Ureter (tissue), 1 donor: ENCODE measurements at places on chromosomes 5 and 9. TPM values are rescaled to one million over a fixed set of nuclear protein-coding genes. Genes with fewer than 3 reads are reported as not detected.

- DNase-seq, result no peak
Observed at GRCh38 chr9:124354346-124355038, 60.8 kb downstream of the PSMB7 start.

DNA sequence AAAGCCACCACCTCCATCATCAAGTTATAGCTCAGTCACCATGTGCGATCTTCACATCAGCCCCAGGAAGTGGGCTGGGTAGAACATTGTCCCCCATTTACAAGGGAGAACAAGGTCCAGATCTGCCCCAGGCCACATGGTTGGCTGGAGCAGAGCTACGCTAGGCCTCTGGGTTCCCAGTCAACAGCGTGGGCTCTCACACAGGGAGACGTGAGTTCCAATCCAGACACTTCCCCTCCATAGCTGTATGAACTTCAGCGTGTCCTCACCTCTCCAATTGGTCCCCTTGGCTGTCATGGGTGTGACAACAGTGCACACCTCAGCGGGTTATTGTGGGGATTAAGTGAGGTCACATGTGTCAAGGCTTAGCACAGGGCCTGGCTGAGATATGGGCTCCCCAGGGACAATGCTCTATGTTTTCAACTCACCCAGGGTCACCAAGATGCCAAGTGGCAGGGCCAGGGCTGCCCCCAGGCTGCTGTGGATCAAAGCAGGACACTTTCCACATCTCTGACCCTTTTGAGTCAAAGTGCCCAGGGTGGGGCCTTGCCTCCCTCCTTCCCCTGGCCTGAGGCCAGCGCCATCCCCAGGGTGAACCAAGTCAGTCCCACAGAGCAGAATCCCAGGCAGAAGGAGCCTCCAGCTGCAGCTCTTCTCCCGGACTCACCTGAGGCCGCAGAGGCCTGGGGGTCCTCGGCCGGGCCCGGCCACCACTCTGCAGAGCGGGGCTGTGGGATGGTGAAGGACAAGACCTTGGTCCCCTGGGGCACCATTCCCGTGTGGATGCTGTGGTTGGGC, 19.8 kb downstream of the AKNA start:
- DNase-seq, result no peak

GRCh38 chr9:26656003-26656870, 236.4 kb downstream of the CAAP1 start:
- no peak for DNase-seq

DNA sequence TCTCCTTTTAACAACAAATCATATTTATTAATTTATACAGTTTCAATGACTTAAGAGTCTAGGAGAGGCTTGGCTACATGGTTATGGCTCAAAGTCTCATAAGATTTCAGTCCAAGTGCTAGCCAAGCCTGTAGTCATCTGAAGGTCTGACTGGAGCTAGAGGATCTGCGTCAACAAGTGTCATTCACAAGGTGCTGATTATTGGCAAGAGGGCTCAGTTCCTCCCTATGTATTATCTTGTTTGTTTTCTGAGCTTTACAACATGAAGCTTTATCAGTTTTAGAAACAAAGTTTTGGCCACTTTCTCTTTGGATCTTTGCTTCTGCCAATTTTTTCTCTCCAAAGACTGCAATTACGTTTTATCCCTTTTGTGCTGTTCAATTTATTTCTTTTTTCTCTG, 94.7 kb downstream of the RICTOR start:
- DNase-seq, result no peak

- DNase-seq, result no peak
Observed at GRCh38 chr9:123441769-123442168, 85.8 kb downstream of the CRB2 start.

DNA sequence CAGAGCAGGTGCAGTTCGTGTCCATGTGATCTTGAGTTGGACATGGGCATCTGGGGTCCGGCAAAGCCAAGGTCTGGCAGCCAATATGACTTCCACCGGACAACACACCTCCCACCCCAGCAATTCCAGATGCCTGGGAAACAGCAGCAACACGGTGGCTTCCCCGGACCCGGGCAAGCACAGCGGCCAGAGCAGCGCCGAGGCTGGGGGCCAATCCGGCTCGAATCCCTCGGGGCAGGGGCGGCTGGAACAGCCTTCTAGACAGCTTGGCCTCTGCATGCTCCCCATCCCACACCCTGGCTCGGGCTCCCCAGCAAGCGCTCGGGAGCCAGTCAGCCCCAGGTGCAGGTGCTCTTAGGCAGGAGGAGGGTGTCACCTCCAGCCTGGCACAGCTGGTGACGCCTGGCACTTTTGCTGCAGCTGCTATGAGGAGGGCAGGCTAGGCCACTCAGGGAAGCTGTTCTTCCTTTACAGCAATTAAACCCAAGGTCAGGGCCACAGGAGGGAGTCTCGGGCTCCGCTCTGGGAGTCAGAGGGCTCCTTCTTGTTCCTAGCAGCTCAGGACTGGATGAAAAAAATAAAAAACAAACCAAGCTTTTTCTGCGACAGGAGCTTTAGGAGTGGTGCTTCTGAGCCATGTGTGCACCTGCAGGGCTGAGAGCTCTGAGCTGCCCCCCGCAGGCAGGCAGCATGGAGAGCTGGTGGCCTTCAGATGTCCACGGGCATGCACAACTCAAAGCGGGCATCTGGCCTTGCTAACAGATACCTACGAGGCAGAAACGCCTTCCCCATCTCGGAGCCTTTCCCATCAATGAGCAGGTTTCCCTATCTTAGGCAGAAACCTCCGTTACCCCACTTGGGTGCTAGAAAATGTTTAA, 28.2 kb downstream of the DBH start:
- no peak for DNase-seq

GRCh38 chr5:99600952-99601351, 672.1 kb upstream of the CHD1 start:
- no peak for DNase-seq

GRCh38 chr5:14687023-14687665, 22.6 kb downstream of the OTULIN start:
- no peak for DNase-seq

DNA sequence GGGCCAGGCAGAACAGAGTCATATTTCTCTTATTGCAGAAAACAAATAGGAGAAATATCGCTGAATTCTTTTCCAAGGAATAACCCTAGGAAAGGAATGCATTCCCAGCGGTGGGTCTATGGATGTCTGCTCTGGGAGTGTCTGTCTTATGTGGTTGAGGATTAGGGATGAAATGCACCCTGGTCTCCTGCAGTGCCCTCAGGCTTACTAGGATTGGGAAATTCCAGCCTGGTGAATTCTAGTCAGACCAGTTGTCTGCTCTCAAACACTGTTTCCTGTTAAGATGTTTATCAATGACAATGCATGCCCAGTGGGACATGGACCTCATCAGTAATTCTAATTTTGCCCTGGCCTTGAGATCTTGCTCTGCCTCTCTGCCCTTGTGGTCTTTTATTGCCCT, 136.1 kb upstream of the ELAVL2 start:
- no peak for DNase-seq

GRCh38 chr5:80248378-80248777, 7.5 kb downstream of the SERINC5 start:
- DNase-seq, result no peak

- no peak for DNase-seq
Observed at GRCh38 chr5:67373518-67373917, 176.9 kb upstream of the CD180 start.

GRCh38 chr5:112549127-112549526, 130.1 kb upstream of the EPB41L4A start:
- no peak for DNase-seq

- DNase-seq, result no peak
Observed at GRCh38 chr9:89408628-89409101, 89.2 kb downstream of the SEMA4D start.

DNA sequence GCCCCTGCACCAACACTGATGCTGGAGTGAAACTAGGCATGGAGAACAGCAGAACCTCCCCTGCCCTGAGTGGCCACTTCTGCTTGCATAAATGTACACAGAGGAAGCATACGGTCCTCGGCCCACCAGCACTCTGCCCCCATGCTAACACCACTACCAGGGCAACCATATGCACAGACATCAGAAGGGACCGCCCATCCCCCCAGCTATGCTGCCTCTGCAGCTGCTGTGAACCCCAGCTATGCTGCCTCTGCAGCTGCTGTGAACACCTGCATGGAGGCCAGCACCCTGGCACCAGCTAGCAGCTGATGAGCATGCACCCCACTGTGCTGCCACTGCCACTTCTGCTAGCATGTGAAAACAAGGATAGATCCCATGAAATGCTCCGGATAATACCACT, 250.3 kb downstream of the TUSC1 start:
- DNase-seq, result no peak

DNA sequence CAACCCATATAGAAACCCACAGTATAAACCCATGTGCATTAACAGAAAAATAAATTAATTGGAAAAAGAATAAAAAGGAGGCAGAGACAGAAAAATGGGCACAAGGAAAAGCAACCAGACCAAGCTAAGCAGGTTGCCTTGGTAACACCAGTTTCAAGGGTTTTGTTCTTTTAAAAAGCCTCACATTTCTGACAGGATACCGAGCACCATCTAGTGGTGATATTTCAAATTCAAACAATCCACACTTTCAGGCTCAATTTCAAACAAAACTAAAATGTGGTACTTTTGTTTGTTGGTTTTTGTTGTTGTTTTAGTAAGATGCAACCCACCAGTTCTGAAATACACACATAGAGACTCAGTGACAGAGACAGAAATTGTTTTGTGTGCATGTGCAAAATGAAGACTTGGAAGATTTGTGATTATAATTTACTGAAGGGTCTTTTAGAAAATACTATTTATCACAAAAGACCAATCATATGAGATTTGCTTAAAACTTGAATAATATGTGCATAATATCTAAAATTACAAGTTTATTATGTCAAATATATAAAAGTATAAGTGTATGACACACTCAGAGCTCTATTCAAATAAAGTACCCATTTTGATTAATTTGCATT, 318.2 kb downstream of the SLCO4C1 start:
- DNase-seq, result no peak

GRCh38 chr5:14745753-14746152, 81.2 kb downstream of the OTULIN start:
- no peak for DNase-seq

DNA sequence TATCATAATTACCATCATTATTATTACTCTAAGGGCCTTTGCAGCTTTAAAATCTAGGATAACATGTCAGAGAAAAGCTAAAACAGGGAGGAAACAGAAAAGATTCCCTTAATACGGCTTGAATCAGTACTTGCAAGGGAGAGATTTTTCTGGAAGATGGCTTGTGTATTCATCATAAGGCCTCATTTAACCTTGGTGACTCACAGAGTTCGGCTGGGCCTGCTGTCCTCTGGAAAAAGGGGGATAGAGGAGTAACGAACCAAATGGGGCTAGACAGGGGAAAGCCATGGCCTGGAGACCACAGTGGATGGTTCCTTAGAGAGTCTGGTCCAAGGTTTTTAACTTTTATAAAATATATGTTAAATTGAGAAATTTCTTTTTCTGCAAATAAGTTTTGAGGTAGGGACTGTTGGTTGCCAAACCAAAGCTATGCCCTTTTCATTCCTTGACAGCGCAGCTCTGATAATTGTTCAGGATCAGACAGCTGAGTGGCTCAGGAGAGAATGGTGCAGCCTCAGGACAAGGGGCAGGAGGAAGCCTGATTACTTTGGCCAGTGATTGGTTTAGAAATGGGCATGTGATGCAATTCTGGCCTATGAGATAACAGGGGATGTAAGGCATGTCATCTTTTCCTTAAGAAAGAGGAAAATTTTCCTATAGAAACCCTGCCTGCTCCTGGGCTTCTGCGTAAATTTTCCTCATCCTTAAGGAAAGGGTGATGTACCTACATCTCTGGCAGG, 25.6 kb upstream of the GSN start:
- no peak for DNase-seq

GRCh38 chr9:13665418-13666066, 386.1 kb upstream of the MPDZ start:
- DNase-seq, result no peak

- DNase-seq, result no peak
Observed at GRCh38 chr5:177316005-177316404, 4.3 kb upstream of the MXD3 start.

GRCh38 chr5:56317923-56318561, 84.9 kb upstream of the ANKRD55 start:
- no peak for DNase-seq

DNA sequence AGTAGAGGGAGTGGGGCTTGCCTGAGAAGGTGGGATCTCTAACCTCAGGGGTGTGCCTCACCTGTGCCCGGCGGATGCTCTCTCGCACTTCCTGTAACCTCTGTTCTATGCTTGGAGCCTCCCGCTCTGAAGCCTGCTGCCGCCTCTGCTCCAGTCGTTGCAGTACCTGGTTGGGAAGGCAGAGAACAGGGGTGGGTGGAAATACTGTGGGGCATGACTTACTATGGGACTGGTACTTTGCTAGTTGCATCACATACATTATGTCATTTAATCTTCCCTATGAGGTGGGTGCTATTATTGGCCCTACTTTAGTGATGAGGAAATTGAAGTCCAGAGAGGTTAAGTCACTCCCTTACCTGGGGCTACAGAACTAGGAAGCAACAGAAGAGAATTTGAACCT, 5.2 kb downstream of the FCHSD1 start:
- DNase-seq, result no peak

Gene IL3
- not detected for total RNA-seq

Gene NUTM2F
- not detected for total RNA-seq

Gene C5orf58
- total RNA-seq, result not detected

Gene ARID3C
- total RNA-seq, result not detected

Gene ENC1
- 48.5 TPM for total RNA-seq

Gene CCIN
- total RNA-seq, result not detected

Gene GRAMD2B
- total RNA-seq, result 56.7 TPM

Gene FREM1
- total RNA-seq, result 17.5 TPM
